Smooth muscle cell of the brain vasculature (primary cell): ENCODE measurements at places on chromosomes 2 and 18.

- DNase-seq, result no peak
Observed at GRCh38 chr18:29002747-29003146, 825.8 kb upstream of the CDH2 start.

GRCh38 chr2:223797811-223798721 is 39.3 kb downstream of the AP1S3 start:
- no peak for DNase-seq

- no peak for DNase-seq
Observed at GRCh38 chr2:204012072-204012653, 75.6 kb downstream of the ICOS start.

DNA sequence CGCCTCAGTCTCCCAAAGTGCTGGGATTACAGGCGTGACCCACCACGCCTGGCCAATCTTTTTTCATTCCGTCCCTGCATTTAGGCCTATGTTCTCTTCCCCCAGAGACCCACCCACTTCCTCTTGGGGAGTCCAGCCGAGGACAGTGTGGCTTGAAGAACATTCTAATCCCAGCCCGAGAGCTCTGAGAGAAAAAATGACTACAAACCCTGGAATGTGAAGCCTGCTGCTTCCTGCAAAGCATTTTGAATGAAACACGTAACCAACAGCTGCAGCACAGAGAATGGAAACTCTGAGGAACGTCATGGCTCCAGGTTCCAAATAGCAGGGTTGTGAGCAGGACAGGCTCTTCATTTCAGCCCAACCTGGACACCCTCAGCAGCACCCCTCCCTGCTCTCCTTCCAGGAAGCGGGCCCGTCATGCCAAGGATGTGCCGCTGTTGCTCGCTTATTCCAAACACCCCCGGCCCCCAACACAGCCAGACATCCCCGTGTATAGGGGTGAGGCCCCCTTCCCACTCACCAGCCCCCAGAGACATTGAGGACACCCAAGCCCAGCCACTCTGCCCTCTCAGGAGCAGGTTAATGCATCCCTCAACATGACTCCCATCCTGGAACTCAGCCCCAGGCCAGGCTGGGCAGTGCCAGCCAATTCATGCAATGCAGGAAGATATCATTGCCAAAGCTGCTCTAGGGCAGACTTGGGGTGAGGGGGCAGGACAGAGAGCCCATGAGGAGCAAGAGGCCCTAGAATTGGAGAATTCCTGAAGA is 139.8 kb downstream of the ZFP36L2 start:
- DNase-seq, result peak; percentile 97

DNA sequence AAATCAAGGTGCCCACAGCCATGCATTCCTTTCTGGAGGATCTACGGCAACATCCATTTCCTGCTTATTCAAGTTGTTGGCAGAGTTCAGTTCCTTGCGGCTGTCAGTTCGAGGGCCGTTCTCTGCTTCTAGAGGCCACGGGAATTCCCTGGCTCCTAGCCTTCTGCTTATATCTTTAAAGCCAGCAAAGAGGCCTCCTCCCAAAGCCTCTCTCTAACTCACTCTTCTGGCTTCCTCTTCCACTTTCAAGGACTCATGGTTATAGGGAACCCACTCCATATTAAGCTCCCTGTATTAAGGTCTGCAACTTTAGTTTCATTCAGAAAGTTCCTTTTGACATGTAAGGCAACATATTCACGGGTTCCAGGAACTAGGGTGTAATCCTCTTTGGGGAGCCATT is 150.1 kb upstream of the RMP24 start:
- no peak for DNase-seq

DNA sequence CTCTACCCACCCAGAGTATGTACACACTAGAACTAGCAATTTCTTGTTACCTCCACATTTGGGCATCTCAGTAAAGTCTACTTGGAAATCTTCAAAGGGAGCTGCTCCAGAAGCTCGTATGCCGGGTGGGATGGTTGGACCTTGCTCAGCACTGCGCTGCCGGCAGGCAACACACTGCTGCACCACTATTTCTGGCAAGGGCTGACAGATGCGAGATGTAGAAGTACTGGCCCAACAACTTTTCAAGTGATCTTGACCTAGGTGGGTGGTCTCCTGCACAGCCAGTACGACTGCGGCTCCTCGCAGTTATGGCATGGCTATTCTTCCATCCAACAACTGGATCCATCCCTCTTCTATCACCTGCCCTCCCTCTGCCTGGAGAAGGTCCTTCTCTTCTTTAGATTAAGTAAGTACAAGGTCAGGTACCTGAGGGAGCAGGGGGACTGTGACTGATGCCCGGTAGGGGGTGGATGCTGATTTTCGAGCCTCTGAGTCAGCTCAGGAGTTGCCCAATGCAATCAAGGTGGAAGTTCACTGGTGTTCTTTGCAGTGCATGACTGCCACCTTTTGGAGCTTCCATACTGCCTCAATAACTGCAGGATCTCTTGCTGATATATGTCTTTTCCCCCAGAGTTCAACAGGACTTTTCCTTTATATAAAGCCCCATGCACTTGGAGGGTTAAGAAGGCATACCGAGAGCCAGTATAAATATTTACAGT is 100.4 kb upstream of the SLC1A4 start:
- DNase-seq, result no peak

GRCh38 chr2:10934308-10934978 is 22.7 kb downstream of the KCNF1 start:
- no peak for DNase-seq

- no peak for DNase-seq
Observed at GRCh38 chr2:217332866-217333265, 473.0 kb upstream of the TNP1 start.

DNA sequence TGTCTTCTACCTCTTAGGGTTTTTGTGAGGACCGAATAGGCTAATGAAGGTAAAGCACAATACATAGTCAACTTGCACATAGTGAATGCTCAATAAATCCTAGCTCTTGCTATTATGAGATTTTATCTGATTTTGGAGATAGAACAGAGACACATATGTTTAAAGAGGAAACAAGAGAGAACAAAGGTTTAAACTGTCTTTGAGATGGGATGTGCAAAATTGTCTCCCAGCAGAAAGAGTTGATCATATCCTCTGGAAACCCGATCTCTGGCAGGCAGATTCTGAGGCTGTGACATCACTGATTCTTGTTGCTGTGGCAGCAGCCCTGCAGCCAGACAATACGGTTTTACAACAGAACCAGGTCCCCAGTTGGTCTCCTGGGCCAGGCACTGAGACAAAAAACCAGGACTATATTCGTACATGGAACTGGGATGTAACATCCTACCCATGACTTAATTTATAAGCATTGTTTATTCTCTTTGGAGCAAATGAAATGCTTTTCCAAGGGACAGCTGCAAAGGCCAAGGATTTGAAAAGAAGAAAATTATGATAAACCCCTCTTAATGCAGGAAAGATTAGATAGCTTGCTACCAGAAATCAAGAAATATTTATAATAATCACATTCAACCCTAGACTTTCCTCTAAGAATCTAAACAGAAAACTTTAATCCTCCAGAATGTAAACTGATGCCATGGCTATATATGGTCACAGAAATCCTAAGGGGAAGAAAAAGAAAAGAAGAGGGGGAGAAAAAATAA is 80.2 kb downstream of the SLC8A1 start:
- peak; percentile 60 for DNase-seq

GRCh38 chr2:207950063-207950760 is 75.1 kb downstream of the PLEKHM3 start:
- DNase-seq, result no peak

DNA sequence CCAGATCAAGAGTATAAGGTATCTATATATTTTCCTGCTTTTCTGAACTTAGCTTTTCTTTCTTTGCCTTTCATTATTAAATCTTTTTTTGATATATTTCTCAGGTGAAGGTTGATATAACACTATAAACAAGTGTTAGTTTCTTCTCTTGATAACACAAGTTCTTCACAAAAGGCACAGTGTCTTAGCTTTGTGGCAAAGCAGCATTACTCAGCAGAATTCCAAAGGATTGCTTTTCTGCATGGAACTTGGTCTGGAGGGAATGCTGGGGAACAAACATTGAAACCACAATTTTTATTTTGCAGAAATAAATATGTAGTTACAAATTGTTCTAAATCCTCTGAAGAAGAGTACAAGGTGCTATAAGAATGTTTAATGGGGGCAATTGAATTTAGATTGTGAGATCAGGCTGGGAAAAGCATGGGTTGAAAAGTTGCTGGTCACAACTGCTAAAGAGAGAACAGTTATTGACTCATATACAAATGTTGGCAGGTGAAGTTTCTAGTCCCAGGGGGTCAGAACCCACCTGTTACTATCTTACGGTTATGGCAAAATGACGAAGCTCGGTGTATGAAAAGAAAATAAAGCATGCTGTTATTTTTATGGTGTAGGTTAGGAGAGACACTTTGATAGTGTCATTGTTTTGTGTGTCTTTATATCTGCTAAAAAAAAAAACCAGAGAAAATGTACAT is 68.2 kb downstream of the UBR3 start:
- DNase-seq, result no peak

DNA sequence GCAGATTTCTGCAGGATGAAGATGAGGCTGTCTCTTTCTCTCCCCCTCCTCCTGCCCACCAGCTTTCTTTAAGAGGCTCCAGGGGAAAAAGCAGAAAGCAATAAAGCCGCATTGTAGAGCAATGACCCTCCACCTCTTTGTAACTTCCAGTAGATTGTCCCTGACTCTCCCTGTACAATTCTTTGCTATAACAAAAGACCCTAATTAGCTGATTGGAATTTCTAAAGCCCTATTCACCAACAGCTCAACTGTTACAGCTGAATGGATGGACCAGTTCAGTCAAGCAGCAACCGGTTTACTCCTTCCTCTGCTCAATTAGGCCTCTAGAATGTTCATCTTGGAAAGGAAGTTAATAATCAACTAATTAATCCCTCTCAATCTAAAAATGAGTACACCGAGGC is 301.0 kb downstream of the STK39 start:
- no peak for DNase-seq

DNA sequence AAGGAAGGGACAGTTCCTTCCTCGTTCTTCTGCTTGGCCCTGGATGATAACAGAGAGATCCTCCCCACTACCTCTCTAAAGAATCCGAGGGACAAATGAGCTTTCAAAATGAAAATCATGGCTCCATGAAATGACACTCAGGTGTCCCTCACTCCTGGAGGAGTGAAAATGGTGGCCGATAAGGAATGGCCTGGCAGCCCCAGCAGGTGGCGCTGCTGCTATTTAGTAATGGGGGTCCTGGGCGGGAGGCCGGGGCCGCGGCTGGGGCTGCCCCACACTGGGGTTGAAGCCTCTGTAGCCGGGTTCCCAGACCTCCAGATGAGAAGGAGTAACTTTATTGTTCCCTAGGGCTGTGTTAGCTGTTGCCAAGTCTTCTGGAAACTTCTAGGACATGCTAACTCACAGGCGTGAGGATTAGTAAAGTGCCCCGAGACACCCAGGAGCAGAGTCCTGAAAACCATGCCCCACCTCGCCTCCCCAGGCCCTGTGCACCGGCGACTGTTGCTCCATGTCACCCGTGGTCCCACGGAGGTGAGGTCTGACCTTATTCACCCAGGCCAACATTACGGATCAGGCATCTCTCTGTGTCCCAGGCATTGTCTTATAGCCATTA is 138.0 kb downstream of the CTIF start:
- no peak for DNase-seq

- no peak for DNase-seq
Observed at GRCh38 chr2:20444101-20444992, 2.5 kb upstream of the RHOB start.

GRCh38 chr18:28189400-28190239 is 12.7 kb upstream of the CDH2 start:
- peak; percentile 35 for DNase-seq

DNA sequence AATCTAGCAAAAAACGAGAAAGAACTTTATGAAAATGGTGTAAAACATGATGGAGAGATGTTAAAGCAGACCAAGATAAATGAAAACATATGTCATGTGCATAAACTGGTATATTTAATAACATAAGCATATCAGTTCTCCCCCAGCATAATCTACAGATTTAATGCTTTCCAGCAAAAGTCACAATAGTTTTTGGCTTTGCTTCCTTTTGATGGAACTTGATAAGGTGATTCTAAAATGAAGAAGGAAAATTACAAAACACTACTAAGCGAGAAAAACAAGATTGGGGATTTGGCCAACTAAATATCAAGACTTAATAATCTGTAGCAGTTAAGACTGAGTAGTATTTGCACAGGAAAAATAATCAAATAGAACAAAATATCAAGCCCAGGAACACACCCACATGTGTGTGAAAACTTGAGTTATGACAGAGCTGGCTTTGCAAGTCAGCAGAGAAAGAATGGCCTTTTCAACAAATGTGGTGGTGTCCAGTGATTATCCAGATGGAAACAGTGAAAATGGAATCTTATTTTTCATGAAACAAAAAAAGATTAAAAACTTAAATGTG is 83.7 kb upstream of the L3MBTL4 start:
- DNase-seq, result no peak

DNA sequence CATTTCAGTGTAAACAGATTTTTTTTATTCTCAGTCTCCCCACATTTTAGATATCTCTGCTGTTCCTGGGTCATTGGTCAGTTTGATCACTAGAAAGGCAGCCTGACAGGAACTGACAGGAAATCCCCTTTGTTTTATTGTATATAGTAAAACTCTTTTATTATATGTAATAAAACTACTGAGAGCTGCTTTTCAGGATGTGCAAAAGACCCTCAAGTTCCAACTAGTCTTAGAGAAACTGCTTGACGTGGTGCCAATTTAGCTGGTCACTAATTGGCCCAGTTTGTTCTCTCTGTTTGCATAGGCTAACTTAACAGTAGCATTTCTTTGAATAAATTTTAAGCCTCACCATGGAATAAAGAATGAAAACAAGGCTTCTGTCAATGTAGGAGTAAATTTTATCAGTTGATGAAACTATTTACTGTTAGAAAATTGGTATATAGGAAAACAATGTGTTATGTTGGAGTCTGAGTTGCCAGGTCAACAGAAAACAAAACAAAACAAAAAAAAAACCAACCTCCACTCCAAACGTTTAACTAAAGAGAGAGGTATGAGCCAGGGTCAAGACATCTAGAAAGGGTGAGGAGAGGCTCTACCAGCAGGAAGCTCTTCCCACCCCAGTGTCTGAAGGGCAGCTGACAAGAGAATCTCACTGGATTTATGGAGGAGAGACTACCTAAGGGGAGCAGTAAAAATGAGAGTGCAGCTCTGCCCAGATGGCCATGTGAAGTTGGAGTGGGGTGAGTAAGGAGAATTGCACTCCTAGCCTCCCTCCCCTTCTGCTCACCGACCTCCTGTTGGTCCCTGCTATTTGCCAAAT is 184.6 kb downstream of the ST6GAL2 start:
- no peak for DNase-seq

DNA sequence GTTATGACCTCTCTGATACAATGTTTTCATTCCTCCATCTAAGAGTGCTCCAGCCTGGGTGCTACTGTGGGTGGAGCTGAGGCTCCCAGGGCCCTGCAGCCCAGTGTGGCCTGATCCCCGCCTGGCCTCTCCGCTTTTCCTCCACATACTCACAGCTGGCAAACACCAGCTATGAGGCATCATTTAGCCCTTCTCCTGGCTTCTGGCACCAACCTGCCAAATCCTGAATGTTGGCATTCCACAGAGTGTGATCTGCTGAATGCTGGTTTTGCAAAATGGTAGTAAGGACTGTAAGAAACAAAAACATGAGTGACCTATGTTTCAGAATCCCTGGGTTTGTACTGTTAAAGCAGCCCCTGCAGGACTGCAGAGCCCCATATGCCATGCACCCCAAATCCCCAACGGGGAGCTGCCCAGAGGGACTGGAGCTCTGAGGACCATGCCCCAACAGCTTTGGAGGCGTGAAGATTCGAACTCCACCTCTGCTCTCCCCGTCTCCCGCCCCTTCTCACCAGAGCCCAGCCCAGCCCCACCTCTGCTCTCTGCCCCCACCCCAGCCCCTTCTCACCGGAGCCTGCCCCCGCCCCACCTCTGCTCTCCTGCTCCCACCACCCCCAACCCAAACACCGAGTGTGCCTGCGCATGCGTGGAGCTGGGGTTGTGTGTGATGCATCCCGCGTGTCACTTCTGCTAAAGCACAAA is 4.2 kb downstream of the SLC66A2 start:
- DNase-seq, result no peak

- DNase-seq, result no peak
Observed at GRCh38 chr2:160397530-160397865, 96.1 kb downstream of the RBMS1 start.
